ENCODE measurements at places on chromosomes 12 and 14. TPM values are rescaled to one million over a fixed set of nuclear protein-coding genes. Genes with fewer than 3 reads are reported as not detected.

SPTSSA gene
- total RNA-seq: 12.0 TPM

CCDC85C gene
- total RNA-seq: 11.7 TPM

OR6C6 gene
- total RNA-seq: not detected

LAG3 gene
- 4.0 TPM for total RNA-seq

CEBPE gene
- total RNA-seq: 1.0 TPM

PHLDA1 gene
- 3.5 TPM for total RNA-seq

RNF212B gene
- not detected for total RNA-seq

FOXA1 gene
- total RNA-seq: not detected

IFNG-AS1 gene
- 0.65 TPM for total RNA-seq

HNRNPC gene
- 543 TPM for total RNA-seq

KICS2 gene
- 8.0 TPM for total RNA-seq

PLEKHG7 gene
- total RNA-seq: not detected

RAPGEF3 gene
- total RNA-seq: 0.24 TPM

RHOJ gene
- not detected for total RNA-seq

OTOGL gene
- not detected for total RNA-seq

ASCL1 gene
- not detected for total RNA-seq

DPPA3 gene
- not detected for total RNA-seq

VDR gene
- 13.0 TPM for total RNA-seq

RHEBL1 gene
- 6.6 TPM for total RNA-seq

CAPZA3 gene
- total RNA-seq: not detected

OAS2 gene
- total RNA-seq: 131 TPM

COX8C gene
- not detected for total RNA-seq

FAIM2 gene
- total RNA-seq: not detected

KLHDC1 gene
- 5.1 TPM for total RNA-seq

LHX5 gene
- total RNA-seq: not detected

PIWIL1 gene
- not detected for total RNA-seq

TMEM179 gene
- total RNA-seq: not detected

PPP4R4 gene
- total RNA-seq: 2.6 TPM

SDR9C7 gene
- not detected for total RNA-seq

TAS2R8 gene
- not detected for total RNA-seq

PPM1H gene
- total RNA-seq: not detected

P2RX2 gene
- total RNA-seq: not detected

TMEM132D gene
- not detected for total RNA-seq

ACSM4 gene
- total RNA-seq: not detected

HOXC5 gene
- total RNA-seq: not detected

NANOG gene
- total RNA-seq: not detected

ADAM20 gene
- total RNA-seq: 0.22 TPM

IAPP gene
- total RNA-seq: not detected

IL26 gene
- not detected for total RNA-seq

BCDIN3D gene
- 7.4 TPM for total RNA-seq

CCDC196 gene
- total RNA-seq: not detected

INHBC gene
- total RNA-seq: not detected

CLEC4C gene
- total RNA-seq: not detected

MYF6 gene
- total RNA-seq: not detected

OVCH1 gene
- not detected for total RNA-seq

CSRP2 gene
- total RNA-seq: 0.23 TPM

RNASE3 gene
- not detected for total RNA-seq

ITGA7 gene
- 2.1 TPM for total RNA-seq

PIK3C2G gene
- total RNA-seq: not detected

SYCP3 gene
- 0.43 TPM for total RNA-seq

PAPLN gene
- 0.23 TPM for total RNA-seq

ACOT4 gene
- total RNA-seq: 1.1 TPM

SMOC1 gene
- total RNA-seq: not detected

ETV6 gene
- 47.6 TPM for total RNA-seq

MMP19 gene
- not detected for total RNA-seq

TMTC1 gene
- total RNA-seq: not detected

All from activated naive CD4-positive, alpha-beta T cell treated with anti-CD3 and anti-CD28 coated beads, Interleukin-2, amount 10 ng/mL, durations not matched to agents 5 hours and 36 hours (primary cell).